ENCODE measurements at places on chromosomes 4 and X.

DNA sequence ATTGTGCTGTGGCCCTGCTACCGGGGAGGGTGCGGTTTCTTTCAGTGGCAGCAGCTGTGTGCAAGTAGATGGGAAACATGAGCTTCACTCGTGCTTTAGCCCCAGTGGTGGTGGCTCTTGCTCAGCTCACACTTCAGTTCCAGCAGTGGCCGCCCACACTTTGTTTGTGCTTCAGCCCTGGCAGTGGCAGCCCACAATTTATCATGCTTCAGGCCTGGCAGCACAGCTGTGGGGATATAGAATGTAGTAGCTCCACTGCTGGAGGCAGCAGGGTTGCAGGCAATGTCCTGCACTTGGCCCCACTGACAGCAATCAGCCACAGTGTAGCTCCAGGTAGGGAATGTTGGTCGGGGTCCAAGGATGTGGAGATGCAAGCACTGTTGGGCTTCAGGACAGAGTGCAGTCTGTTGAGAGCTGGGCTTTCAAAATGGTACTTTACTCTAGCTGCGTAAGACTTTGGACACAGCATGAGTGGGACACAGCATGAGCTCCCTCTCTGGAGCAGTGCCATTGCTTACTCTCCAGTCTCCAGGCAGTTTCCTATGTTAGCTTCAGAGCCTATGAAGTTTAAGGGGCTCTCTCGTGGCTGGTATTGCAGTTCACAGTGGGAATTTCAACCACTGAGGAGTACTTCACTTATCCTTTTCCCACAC is 413.1 kb downstream of the PDGFC start:
- no peak for DNase-seq

DNA sequence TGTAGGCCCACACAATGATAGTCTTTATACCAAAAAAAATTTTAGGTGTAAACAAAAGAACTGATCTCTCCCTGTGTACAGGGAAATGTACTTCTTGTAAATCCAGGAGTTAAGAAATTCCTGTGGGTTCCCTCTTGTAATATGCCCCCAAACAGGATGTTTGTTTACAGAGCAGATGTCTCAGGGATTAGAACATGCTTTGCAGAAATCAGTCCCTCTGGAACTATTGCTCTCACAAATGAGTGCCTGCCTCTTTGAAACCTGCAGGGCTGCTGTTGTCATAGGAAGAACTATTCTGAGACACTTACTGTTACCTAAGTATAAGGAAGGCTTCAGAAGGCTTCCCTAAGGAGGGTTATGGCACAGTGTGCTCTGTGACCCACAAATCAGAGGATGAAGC is 35.6 kb downstream of the PAK3 start:
- DNase-seq: no peak

- DNase-seq: no peak
Observed at GRCh38 chr4:88771883-88772450, 74.3 kb upstream of the NAP1L5 start.

DNA sequence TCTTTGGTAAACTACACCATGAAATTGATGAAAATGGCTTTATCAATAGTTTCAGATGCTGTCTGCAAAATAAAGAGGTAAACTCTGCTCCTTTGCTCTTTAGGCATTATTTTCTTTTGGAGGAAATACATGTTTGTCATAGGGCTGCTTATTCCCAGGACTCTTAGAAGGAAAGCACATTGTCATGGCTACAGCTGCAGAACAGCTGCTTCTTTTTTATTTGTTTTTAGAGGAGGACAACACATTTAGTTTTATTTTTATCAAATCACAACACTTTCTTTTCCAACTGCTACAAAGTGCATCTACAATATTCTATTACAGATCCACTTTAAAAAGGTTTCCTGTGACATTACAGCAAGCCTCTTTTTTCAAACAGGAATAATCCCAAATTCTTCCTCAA is 12.7 kb upstream of the HPF1 start:
- DNase-seq: no peak

DNA sequence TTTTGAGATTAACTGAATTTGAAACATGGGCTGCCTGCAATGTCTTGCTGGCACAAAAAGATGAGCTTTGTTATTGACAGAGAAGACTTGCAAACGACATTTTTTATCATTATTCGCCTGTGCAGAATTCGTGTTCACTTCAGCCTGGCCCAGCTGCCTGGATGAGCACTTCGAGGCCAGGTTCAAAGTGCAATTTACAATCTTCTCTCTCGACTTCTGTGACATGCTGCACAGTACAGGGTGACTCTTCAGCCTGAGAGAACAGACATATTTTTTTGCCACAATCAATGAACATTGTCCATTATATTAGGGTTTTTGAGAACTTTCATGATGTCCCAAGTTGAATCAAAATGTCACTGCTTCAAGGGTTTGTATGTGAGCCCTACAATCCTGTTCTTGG is 616.5 kb downstream of the SMARCA1 start:
- no peak for DNase-seq

Data from activated CD4-positive, alpha-beta memory T cell treated with anti-CD3 and anti-CD28 coated beads, Interleukin-2, amount 10 ng/mL, durations not matched to agents 7 days and 5 days (primary cell).